ENCODE measurements at places on chromosomes 13 and 19.

- no peak for DNase-seq
These were observed 78.5 kb upstream of the NBEA start for GRCh38 chr13:34863360-34864135.

- no peak for DNase-seq
These were observed 14.0 kb downstream of the AKAP8L start for GRCh38 chr19:15404780-15405211.

- no peak for DNase-seq
These were observed 564 bp downstream of the HS6ST3 start for GRCh38 chr13:96090240-96091101.

DNA sequence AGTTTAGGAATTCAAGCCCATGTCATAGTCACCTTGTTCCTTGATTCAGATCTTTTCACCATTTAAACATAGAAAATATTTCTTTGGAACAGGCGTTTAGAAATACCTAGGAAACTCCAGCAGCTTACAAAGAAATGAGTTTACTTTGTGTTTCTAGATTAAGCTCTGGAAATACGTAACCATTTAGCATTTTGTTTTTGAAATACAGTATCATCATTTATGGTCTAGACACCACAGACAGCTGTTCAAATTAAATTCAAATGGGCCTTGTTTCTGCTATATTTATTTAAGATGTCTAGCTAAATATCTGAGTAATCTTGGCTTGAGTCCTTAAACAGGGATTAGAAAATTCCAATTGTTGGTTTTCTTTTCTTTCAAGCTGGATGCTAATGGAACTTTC lies 228.5 kb downstream of the NDFIP2 start:
- no peak for DNase-seq
